H7 (cell line): ENCODE measurements at places on chromosomes 11 and 22. TPM values are rescaled to one million over a fixed set of nuclear protein-coding genes. Genes with fewer than 3 reads are reported as not detected.

The MYO7A gene
- 1.8 and 2.2 TPM in 2 replicates for total RNA-seq

The TUB gene
- 14.6 and 16.4 TPM in 2 replicates for total RNA-seq

DNA sequence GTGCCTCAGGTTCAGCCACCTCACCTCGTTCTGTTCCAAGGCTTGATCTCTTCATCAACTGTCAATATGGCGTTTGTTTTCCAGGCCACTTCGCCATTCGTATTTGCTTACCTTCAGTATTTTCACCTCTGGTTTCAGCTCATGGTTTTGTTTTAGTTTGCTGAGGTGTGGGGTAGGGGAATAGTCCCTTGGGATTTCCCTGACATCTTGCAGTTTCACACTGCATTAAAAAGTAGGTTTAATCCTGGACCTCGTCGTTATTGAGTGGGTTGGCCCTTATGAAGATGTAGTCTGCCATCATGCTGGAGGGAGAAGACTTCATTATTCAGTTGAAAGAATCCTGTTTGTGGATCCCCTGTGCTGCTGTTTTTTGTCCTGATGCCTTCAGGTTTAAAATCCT lies 46.0 kb downstream of the C11orf91 start:
- no peak for DNase-seq

- DNase-seq = no peak
These were observed 1.9 kb upstream of the ZDHHC8 start for GRCh38 chr22:20129747-20130014.

GRCh38 chr22:33888821-33889220 lies 31.5 kb downstream of the LARGE1 start:
- DNase-seq = no peak
